ENCODE measurements at places on chromosomes 12 and 14.

GRCh38 chr12:53733807-53734200, 6.6 kb upstream of the CALCOCO1 start:
- DNase-seq: no peak

- DNase-seq: no peak
These were observed 36.3 kb downstream of the IL31 start for GRCh38 chr12:122137681-122138080.

GRCh38 chr12:16331998-16332397, 15.4 kb upstream of the MGST1 start:
- DNase-seq: no peak

DNA sequence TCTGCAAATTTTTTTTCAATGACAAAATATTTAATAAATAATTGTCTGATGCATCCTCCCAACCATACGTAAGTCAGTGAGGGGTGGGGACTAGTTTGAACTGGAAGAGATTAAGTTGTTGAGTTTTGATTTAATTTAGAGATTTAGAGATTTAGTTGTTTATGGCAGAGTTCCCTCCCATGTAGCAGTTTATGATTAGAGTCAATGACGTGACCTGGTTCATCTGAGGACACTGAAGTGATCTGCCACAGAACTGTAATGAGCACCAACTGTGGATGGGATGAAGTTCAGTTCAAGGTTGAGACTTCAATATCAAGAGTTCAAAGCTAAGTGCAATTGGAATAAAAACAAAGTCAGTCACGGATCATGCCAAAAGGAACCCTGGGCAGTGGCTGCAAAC, 609.3 kb downstream of the NOVA1 start:
- DNase-seq: no peak

DNA sequence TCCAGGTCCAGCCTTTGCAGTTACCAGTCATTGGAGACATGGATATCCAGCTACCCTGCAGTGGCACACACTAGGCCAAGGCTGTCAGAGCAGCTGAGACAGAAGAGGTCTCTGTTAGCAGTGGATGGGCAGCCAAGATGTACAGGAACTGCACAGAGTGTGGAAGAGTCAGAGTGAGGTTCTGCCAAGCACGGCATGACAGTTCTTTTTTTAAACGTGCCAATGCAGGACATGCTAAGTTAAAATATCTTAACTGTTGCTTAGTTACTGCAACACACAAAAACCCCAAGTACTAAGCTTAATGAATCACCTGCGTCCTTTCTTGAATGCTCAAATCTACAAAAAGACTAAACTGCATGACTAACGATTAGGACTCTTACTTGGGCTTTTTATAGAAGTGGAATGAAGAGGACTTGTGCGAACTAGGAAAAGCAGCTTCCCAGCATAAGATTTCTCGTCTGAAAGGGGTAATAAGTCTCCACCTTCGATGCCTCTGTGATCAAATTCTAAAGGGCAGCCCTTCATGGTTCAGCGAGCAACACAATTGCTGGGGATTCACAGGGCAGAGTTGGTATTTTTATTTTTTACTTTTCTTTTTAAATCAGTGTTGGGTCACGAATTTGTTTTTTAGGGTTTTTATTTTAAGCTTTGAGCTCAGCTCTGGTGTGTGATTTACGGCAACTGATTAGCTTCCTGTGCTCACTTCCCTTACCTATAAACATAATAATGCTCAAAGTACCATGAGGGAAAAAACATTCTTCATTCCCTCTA, 20.6 kb downstream of the MAPK1IP1L start:
- peak; percentile 37 for DNase-seq

DNA sequence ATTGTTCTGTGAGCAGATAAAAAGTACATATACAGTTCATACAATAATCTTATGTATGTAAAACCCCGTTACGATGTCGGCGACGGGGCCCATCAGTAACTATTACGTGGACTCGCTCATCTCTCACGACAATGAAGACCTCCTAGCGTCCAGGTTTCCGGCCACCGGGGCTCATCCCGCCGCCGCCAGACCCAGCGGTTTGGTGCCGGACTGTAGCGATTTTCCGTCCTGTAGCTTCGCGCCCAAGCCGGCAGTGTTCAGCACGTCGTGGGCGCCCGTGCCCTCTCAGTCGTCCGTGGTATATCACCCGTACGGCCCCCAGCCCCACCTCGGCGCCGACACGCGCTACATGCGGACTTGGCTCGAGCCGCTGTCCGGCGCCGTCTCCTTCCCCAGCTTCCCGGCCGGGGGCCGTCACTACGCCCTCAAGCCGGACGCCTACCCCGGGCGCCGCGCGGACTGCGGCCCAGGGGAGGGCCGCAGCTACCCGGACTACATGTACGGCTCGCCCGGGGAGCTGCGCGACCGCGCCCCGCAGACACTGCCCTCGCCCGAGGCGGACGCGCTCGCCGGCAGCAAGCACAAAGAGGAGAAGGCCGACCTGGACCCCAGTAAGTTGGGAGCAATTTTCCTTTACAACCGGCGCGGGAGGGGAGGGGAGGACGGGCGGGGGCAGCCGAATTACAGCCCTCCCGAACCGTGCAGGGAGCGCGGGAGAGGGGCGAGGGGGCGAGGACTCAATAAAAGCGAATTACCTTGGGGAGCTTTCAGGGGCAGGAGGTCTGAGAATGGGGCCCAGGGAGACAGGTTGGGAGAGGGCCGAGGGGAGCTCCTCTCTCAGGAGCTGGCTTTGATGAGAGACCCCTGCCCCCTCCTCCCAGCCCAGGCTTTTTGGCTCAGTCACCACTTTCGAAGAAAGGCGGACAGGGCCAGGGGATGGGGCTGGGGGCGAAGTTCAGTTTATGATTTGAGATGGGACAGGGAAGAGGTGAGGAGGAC, at the start of gene HOXC9:
Gene HOXC9 (plus strand): TSS at position 46 of the 999 bp plus-strand sequence. CDS start 28 bp downstream, at position 74.
- no peak for DNase-seq

- no peak for DNase-seq
These were observed 1.5 kb upstream of the TSPAN8 start for GRCh38 chr12:71159264-71159663.

DNA sequence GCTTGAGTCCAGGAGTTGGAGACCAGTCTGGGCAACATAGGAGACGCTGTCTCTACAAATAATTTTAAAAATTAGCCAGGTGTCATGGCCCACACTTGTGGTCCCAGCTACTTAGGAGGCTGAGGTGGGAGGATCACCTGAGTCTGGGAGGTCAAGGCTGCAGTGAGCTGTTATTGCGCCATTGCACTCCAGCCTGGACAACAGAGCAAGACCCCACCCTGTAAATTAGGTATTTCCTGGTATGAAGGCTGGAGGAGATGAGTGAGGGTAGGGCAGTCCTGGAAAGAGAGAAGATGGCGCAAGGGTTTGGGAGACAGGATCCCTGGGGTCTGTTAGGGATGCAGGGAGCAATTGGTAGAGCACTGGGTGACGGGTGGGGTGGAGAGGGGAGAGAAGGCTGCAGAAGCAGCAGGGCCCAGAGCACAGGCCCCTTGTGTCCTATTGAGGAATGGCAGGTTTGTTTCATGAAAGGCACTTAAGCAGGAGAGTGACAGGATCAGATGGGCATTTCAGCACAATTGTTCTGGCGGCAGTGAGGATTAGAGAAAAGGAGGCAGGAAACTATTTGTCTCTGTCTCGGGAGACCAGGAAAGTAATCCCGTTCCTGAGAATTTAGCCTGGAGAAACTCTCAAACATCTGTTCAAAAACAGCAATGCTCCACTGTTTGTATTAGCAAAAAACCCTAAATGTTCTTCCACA, 47.2 kb upstream of the KTN1 start:
- DNase-seq: no peak

DNA sequence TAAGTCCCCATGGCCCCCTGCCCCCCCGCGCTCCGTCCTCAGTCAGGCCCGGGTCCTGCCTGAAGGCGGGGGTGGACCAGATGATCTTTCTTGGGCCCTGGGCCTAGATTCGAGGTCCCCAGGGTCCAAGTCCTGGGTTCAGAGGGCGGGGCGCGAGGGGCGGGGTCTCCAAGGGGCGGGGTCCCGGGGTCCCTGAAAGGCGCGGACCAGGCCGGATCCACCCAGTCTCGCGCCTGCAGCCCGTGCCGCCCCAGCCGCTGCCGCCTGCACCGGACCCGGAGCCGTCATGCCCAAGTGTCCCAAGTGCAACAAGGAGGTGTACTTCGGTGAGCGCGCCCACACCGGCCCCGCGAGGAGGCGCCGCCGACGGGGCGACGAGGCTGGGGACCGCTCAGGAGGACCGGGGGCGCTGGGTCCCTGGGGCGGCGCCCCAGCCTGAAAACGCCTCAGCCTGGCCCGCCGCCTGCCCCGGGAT, 325 bp downstream of the CRIP1 start:
- DNase-seq: no peak

GRCh38 chr12:89427508-89428156, 75.3 kb upstream of the DUSP6 start:
- DNase-seq: peak; percentile 84

- DNase-seq: peak; percentile 45
These were observed 660 bp upstream of the HCFC2 start for GRCh38 chr12:104063712-104064030.

- peak; percentile 41 for DNase-seq
These were observed 57.8 kb downstream of the GPR135 start for GRCh38 chr14:59407246-59408010.

GRCh38 chr12:126960709-126961108, 1306.3 kb upstream of the TMEM132C start:
- DNase-seq: no peak

- DNase-seq: peak; percentile 79
These were observed at the start of gene RASSF8 for GRCh38 chr12:25958428-25959070. Gene RASSF8, plus strand, starts transcription at chr12:25958682. Its CDS starts 96,662 bp downstream, at chr12:26055344.

DNA sequence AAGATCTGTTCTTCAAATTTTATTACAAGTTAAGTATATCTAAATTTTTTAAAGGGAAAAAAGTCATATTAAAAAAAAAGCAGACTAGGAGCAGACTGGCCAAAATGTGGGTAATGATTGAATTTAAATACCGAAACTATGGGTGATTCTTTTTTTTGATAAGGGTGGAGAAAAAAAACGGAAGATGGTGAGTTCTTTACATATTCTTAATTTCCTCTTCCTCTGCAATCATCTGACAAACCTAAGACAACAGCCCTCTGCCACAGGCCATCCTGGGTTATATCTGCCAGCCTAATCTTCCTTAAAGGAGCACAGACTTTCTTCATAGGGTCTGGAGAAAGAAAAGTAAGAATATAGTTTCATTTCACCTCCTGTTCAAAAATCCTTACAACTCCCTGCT, 108.0 kb downstream of the PPP2R5E start:
- DNase-seq: peak; percentile 15

GRCh38 chr12:26028953-26029735, 70.7 kb downstream of the RASSF8 start:
- DNase-seq: peak; percentile 56

DNA sequence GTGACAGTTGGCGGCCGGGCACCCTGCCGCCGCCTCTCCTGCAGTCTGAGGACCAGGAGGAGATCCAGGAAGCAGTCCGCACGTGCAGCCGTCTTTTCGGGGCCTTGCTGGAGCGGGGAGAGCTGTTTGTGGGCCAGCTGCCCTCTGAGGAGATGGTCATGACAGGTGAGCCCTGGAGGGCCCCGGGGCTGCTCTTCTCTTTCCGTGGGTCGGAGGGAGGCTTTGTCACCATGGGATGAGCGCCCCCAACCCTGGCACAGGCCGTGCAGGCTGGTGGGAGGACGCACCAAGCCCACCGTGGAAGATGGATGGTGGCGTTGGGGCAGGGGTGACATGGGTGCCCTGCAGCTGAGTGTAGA, 532 bp downstream of the NOC4L start:
- no peak for DNase-seq

- no peak for DNase-seq
These were observed 46.1 kb downstream of the NIN start for GRCh38 chr14:50784683-50785456.

GRCh38 chr12:21551841-21552465, 25.9 kb downstream of the SPX start:
- no peak for DNase-seq

DNA sequence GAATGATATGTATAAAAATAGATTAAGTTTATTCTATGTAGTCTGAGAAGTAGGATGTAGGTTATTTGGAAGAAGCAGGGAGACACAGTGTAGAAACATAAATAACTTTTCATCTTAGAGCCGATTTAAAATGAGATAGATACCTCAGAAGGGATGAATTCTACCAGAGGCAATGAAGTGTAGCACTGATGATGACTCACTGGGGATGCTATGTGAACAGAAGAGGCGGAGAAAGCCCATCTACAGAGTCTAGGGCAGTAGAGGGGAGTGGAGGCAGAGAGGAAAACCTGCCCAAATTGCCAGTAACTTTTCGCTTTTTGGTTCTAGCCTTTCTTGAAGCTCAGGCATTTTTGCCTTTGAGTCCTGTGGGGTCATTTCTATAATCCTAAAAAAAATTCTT, 451.8 kb downstream of the ATP23 start:
- DNase-seq: no peak

Measured in suppressor macrophage treated with lipopolysaccharide for 4 hours (primary cell).